Suprapubic skin (tissue), 4 donors: ENCODE measurements at places on chromosomes 16 and 17. TPM values are rescaled to one million over a fixed set of nuclear protein-coding genes. Genes with fewer than 3 reads are reported as not detected.

Gene KRT24
- not detected for total RNA-seq

- DNase-seq: no peak
These were observed 45.5 kb downstream of the RBFOX1 start for GRCh38 chr16:7378024-7378695.

Gene APPBP2
- total RNA-seq: 17.6 TPM

GRCh38 chr16:30413112-30413806 lies 5.9 kb downstream of the ZNF771 start:
- DNase-seq: no peak

- no peak for DNase-seq
These were observed 11.4 kb downstream of the UNC13D start for GRCh38 chr17:75832652-75833400.

Gene ZG16
- total RNA-seq: not detected

DNA sequence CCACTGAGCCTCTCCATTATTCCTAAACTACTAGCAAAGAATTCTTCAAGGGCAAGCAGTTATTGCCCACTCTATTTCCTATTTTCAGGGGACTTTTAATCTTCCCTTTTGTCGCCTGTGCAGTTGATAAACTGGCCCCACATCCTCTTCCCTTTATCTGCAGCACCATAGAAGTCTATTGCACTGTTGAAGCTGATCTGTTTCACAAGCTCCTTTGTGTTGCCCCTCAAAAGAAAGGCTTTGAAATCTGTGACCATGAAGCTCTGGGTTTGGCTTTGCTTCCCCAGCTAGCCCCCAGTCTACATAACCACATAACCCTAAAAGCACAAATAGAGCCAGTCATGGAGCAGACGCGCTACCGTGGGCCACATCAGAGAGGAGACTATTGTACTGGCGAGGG lies 37.1 kb downstream of the CDRT15 start:
- no peak for DNase-seq

DNA sequence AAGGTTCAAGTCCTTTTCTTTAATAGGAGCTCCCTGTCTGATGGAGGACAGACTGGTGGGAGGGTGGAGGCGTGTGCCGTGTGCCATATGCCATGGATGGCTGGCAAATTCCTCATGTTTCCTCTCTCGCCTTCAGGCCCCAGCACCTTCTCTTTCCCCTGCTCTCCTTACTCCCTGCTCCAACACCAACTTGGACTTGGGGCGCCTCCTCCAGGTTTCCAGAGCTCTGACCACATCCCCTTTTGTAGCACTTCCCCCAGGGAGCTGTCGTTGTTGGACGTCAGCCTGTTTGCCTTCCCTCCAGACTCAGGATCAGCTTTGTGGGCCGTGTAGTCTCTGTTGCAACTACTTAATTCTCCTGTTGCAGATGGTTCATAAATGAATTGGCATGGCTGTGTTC lies 30.7 kb downstream of the TMC7 start:
- no peak for DNase-seq

GRCh38 chr17:32586666-32587065 lies 99.9 kb downstream of the CDK5R1 start:
- no peak for DNase-seq

Gene PSKH1
- 26.9 TPM for total RNA-seq
